Stimulated activated CD4-positive, alpha-beta T cell treated with anti-CD3 and anti-CD28 coated beads, Interleukin-2, amount 100 ng/mL, for 48 hours (primary cell): ENCODE measurements at places on chromosomes 2 and 18.

GRCh38 chr2:240468303-240469238, 33.1 kb downstream of the GPC1 start:
- DNase-seq: no peak

DNA sequence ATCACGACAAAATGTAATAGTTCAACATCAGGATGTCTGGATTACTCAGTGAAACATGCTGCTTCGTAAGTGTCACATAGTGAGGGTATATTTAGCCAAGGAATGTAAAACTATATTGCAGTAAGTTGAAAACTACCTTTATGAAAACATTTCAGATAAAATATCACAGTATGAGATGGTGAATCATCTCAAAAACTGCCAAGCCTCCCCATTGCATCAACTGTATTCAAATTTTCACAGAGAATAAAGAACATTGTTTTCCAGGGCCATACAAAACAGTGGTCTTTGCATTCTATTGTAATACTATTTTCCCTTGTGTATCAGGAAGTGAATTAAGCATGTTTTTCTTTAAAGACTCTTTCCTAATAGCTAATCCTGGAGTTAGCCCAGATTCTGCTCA, 47.6 kb upstream of the MSTN start:
- DNase-seq: no peak

- no peak for DNase-seq
These were observed 97.4 kb downstream of the MCFD2 start for GRCh38 chr2:46818141-46818621.

DNA sequence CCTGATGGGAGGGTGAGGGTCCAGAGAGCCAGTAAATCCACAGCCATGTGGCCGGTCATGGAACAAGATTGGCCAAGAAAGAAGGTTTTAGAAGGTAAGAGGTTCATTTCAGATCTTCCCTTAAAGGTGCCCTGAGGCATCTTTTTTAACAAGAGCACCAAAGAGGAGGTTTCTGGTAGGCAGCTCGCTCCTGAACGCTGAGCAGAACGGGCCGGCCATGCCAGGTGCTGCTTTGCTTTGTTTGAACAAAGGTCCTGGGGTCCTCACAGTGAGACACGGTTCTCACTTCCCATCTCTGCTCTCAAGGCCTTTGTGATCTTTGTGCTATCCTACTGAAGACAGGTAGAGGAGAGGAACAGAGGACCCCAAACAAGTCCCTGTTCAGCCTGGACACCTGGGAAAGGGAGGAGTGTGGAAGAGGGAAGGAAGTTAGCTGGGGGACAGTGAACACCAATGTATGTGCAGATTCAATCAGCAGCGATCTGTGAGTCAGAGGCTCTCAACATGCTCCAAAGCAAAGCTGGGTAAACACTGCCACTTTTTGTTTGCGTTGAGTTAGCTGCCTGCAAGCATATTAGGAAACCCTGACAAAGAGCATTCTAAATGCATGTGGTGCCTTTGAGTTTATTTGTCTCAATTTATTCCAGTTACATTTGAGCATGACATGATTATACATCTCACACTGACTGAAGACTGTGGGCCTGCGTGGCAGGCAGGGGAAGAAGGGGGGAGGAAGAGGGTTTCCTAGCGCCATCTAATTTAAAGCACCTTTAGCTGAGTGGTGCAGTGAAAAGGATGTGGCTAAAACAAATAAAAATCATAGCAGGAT, 102.4 kb downstream of the ASB1 start:
- DNase-seq: no peak

- DNase-seq: no peak
These were observed 446.1 kb upstream of the MYT1L start for GRCh38 chr2:2777213-2777612.

DNA sequence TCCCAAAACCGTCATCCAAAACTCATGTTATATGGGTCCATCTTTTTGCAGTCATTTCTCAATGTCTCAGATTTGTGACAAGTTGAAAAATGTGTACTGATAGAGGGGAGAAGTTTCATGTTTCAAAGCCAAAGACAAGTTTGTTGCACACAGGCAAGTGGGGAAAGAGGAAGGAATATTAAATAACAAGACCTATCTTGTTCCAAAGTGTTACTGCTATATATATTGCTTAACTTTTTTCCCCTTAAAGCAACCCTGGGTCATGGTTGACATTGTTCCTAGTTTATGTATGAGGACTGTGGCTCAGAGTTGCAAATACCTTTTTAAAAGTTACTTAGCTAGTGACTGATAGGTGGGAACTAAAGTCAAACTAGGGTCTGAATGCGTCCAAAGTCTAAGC, 1.7 kb downstream of the ITGA4 start:
- no peak for DNase-seq
